ENCODE measurements at places on chromosomes 2 and 18.

GRCh38 chr2:231751042-231751815 is 29.9 kb downstream of the PDE6D start:
- DNase-seq: no peak

GRCh38 chr2:23901966-23902846 is 24.7 kb downstream of the ATAD2B start:
- no peak for DNase-seq

GRCh38 chr2:51027442-51027841 is 4.5 kb downstream of the NRXN1 start:
- no peak for DNase-seq

DNA sequence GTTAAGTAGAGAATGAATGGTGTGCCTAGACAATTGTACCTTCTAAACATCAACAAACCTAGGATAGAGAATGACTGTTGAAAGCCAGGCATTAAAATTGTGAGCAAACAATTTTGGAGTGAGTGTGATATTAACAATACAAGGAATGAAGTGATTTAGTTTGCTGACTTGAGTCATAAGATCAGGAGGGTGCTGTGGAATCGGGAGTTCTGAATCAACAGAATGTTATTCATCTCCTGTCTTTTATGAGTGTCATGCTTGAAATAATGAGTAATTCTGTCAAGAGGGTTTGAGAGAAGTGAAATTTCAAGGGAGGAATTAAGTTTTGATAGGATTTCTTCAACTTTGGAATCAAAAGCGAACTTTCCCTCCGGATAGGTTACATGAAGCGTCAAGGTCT is 214.4 kb upstream of the DSEL start:
- DNase-seq: no peak

DNA sequence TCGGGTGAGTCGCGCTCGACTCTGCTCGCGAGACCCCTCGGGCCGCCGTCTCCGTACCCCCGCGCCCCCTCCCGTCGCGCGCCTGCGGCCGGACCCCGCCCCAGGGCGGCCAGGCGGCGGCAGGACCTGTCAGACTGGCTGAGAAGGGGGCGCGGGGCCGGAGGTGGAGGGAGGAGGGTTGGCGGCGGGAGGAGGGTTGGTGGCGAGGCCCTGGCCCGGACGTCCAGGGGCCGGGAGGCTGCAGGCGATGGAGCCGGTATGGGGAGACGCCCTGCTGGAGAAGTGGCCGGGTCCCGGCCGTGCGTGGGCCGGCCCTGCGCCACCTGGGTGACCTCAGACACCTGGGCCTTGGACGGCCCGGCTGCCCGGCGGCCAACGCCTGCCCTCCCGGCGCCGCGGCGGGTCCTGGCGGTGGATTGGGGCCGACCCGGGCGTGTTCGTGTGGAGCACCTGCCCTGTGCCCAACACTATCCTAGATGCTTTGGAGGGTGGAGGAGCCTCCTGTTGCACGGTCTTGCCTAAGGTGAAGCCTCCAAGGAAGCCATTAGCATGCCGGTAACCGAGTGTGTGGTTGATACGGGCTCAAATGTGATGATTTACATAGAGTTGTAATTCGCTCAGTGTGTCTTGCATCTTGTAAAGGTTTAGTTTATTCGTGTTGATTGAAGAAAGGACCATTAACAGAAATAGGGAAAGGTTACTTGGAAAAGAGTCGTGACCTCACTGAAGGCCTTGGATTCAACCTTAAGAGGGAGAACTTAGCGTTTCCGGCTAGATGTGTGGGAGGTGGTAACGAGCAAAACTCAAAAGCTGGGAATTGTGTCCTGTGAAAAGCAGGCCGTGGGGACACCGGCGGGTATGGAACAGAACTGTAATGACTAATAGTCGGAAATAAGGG is 550 bp downstream of the MYL12B start:
- peak; percentile 89 for DNase-seq

DNA sequence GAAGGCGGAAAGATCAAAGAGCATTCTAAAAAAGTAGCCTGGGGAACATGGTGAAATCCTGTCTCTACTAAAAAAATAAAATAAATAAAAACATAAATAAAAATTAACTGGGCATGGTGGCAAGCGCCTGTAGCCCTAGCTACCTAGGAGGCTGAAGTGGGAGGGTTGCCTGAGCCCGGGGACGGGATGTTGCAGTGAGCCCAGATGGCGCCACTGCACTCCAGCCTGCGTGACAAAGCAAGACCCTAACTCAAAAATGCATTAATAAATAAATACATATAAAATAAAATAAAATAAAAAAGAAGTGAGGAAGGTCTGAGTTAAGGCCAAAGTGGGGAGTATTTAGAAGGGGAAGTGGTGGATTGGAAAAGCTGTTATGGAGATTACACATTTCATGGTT is 1.3 kb upstream of the PSMD14 start:
- DNase-seq: peak; percentile 59

DNA sequence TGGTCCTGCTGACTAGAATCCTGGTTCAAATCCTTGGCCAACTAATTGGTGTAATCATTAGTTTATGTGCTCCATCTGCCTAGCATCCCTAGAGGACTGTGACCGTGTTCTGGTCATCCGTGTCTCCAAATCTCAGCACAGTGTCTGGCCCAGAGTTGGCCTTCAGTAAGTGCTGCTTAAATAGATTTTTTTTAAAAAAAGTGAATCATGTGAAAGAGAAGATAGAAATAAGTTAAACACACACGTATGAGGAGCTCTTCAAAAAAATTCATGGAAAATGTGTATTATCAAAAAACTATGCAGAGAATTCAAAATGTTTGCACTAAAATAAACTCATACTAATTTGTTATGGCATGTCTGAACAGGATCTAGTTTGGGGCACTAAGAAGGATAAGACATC is 129.3 kb upstream of the TLK1 start:
- no peak for DNase-seq
